ENCODE measurements at places on chromosomes 11 and 22.
A peak's percentile ranks its signal among the peaks of the same experiment; 100 is the strongest.

DNA sequence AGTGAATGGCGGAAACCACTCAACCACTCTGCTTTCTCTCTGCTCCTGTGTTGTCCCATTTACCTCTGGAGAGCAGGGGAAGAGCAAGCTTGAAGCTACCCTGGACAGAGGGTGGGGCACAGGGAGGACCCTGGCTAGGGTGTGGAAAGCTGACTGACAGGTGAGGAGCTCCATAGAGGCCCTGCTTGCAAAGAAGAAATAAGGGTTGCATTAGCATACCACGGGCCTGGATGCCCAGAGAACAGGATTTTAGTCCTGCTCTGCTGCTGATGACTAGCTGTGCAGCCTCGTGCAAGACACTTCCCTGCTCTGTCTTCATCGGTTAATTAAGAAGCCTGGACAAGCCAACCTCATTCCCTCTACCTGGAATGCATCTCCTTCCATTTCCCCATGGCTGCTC lies 135.0 kb downstream of the BUD13 start:
- DNase-seq = no peak

GRCh38 chr11:12716816-12717215 lies 42.6 kb downstream of the TEAD1 start:
- no peak for DNase-seq

DNA sequence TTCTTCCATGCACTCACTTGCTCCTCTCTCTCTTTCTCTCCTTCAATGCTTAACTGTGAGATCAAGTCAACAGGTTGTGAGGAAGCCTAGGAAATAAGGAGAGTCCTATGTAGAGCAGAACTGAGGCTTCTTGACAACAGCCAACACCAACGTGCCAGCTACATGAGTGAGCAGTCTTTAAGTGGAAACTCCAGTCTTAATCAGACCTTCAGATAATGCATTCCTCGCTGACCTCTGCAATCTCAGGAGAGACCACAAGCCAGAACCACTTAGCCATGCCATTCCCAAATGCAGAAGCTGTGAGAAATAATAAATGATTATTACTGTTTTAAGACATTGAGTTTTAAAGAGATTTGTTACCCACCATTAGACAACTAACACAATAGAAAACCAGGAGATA lies 6.1 kb upstream of the TEAD1 start:
- no peak for DNase-seq

DNA sequence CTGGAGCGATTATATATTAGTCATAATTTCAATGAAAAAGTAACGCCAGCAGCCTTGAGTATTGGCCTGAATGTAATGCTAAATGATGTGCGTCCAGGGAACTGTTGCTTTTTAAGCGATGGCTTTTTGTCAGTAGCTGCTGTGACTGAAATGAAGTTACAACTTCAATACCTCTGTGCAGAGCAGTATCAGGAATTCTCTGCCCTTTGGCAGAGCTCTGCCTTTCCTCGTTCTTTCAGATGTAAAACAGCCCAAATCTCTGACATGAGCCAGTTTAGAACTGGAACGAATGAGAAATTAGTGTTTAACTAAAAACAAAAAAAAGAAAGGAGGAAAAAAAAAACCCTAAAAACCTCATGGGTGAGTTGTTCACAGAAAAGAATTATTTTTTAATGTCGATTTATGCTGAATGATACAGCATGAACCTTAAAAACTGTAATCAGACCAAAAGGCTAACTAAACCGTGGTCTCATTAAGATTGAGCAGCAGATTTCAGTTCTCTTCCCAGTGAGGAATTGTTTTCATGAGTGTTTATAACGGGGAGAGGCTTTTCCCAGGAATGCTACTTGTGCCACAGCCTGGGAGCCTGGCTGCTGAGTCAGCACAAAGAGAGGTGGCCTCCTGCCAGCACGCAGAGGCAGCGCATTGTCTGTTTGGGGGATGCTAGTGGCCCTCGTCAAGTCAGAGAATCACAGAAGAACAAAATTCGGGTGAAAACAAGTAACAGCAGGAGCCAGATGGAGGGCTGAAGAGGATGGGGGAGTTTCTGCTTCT lies 146.2 kb upstream of the RASSF10 start:
- DNase-seq = peak; percentile 58

DNA sequence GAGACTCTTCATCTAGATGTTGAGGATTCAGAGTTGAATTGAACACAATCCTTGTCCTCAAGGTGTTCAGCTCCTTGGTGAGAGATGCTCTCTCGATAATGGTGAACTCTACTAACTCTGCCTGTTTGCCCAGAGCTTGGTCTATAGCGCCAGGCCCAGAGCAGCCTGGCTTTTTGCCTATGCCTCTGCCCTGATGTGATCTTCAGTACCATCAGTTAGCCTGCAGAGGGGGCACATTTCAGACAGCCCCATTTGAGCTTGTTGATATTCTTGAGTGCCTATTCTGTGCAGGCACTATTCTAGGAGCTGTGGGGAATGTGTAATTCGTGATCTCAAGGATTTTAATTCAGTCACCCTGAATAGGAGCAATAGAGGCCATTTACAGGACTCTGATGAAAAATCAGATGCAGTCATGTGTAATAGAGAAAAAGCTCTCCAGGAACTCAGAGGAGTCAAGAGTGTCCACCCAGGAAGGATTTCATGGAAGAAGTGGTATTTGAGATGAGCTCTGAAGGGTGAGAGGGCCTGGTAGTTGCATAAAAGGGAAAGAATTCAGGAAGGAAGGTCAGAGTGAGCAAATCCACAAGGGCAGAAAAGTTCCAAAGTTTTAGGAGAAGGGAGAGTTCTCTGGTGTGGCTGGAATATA lies 19.3 kb downstream of the GTPBP1 start:
- DNase-seq = peak; percentile 57

Measured in NCI-H82 (cell line).